Stimulated activated CD4-positive, alpha-beta T cell treated with anti-CD3 and anti-CD28 coated beads, Interleukin-1b, Interleukin-23, amount 100 ng/mL, for 1 hour (primary cell): ENCODE measurements at places on chromosomes 1 and 21.

GRCh38 chr1:163083690-163084089 is 14.5 kb downstream of the RGS4 start:
- no peak for DNase-seq

DNA sequence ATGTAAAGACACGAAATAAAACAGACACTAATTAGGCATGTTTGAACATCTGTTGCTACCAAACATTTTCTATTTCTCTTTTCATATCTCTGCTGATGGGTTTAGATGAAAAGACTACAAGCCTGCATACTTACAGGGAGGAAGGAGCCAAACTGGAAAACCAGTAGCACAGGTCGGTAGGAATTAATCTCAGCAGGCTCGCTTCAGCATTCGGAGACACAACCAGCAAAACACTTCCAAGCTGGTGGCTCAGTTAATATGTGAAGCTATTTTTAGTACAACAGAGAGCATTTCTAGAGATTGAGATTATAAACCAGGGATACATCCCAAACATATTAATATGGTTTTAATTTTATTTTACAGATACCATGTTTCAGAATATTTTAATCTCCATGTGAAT is 300.9 kb upstream of the GREM2 start:
- DNase-seq = no peak

GRCh38 chr1:230578616-230579015 is 63.7 kb upstream of the COG2 start:
- no peak for DNase-seq

DNA sequence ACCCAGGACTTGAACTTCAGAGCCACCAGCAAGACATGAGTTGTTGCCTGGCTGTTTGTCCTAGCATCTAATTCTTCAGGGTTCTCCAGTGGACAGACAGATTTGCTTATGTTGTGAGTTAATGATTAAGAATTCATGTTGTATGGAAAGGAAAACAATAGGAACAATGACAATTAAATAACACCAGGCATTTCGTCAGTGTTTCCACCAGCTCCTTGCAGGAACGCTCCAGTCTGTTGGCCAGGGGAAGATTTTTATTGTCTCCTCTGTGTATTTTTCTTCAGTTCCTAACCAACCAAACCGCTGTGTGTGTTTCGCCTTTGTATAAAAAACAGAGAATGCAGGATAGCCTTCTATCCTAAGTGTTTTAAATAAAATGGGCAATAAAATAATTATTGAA is 64.4 kb upstream of the PTGFR start:
- DNase-seq = no peak

GRCh38 chr1:194445244-194445643 is 1258.8 kb upstream of the B3GALT2 start:
- DNase-seq = no peak
